ENCODE measurements at places on chromosomes 2 and 18.

GRCh38 chr2:68487773-68488355 lies 20.5 kb downstream of the APLF start:
- no peak overlapping the region for H3K27ac ChIP-seq
- no peak for DNase-seq
- H3K27me3 ChIP-seq, result no peaks in the 10 kb centered on the region
- no peak overlapping the region for H3K4me3 ChIP-seq
- H3K36me3 ChIP-seq, result no peaks in the 10 kb centered on the region

DNA sequence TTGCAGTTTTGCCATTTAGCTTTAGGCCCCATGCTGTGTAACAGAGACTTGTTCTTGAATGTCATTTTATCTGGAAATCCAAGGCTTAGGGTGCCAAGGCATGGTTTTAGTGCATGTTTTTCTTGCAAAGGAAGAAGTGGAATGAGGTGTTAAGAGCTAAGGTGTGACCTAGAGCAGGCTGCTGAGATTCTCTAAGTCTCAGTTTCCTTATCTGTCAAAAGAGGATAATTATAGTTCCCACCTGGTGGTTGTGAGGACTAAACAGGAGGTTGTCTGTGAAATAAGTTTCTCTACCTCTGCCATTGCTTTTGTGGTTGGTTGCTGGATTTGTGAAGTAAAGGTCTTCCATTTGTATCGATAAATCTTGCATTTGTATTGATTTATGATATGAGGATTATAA lies 82.0 kb downstream of the TANC1 start:
- H3K4me1 ChIP-seq, result no peaks in the 10 kb centered on the region
- DNase-seq, result no peak

GRCh38 chr2:220891405-220891804 lies 680.7 kb downstream of the EPHA4 start:
- no peak overlapping the region for H3K27ac ChIP-seq
- H3K36me3 ChIP-seq, result no peaks in the 10 kb centered on the region
- no peak for DNase-seq
- no peaks in the 10 kb centered on the region for H3K27me3 ChIP-seq

- H3K27ac ChIP-seq, result no peak overlapping the region
- peaks cover 52% of the 10 kb centered on the region for H3K4me1 ChIP-seq
- no peak for DNase-seq
- peaks cover 22% of the 10 kb centered on the region for H3K27me3 ChIP-seq
- no peaks in the 10 kb centered on the region for H3K36me3 ChIP-seq
- peak overlapping the region; percentile 44 for H3K4me3 ChIP-seq
Measured at GRCh38 chr2:217941886-217942728, 60.7 kb downstream of the TNS1 start.

DNA sequence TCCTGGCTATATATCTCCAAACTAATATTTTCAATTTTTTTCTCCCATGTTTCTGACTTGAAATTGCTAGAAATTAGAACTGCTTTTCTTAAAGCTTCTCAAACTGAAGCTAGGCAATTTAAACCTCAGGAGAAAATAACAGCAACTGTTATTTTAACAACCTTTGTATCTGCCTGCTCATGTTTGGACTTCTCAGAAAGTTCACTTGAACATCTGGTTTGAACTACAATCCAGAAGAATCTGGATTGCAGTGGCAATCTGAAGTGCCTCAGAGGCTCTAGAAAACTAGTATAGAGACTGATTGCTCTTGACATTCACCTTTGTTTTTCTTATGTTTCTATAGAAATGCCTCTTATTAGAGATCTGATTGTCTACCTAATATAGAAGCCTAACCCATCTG lies 64.1 kb downstream of the STAT4 start:
- H3K27me3 ChIP-seq, result no peaks in the 10 kb centered on the region
- H3K4me1 ChIP-seq, result peaks cover 20% of the 10 kb centered on the region
- no peak overlapping the region for H3K4me3 ChIP-seq
- H3K36me3 ChIP-seq, result peaks cover 58% of the 10 kb centered on the region

DNA sequence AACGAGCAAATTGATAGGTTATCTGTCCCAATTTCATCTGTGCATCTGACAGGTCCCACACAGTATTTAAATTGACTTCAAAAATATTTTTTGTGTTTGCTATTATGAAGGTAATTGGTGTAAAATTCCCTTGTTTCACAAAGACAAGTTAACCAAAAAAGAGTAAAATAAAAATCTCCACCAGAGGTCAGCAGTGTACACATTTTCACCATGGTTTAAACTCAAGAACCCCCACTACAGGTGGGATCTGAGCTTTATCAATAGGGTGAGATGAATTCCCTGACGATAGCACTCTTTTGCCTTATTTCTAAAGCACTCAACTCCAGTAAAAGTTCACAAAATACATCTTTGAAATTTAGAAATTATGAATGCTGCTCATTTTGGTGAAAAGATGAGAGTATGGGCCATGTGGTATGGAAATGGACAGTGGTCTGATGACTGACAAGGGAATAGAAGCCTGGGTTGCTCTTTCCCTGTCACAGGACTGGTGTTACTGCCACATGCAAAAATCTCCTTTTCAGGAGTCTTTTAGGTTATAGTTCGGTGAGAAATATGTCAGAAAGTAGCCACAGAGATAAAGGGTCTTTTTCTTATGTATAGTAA lies 68.0 kb downstream of the SERPINB8 start:
- peaks cover 3% of the 10 kb centered on the region for H3K27me3 ChIP-seq
- no peak overlapping the region for H3K27ac ChIP-seq
- no peaks in the 10 kb centered on the region for H3K4me1 ChIP-seq
- no peak for DNase-seq
- no peak overlapping the region for H3K4me3 ChIP-seq
- no peaks in the 10 kb centered on the region for H3K36me3 ChIP-seq

DNA sequence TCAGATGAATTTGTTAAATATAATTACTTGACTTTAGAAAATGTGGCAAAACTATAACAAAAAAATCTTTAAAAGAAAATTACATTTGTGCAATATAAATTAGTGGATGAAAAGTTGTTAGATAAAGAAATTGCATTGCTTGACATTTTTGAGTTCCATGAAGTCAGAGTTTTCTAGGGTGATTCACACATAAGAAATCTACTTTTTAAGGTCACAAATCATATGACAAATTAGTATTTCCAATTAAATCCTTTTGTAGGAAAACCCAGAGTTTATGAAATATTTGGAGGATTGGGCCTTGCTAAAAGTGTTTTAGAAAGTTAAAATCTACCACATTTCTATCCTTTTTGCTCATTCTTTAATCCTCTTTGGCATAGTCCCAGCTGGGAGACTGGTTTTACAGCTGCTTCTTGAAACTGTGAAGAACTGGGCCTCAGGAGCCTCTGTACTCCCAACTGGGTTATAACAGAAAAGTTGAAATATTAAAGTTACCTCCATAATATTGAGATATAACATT lies 289.2 kb downstream of the LRRTM4 start:
- DNase-seq, result no peak
- no peak overlapping the region for H3K27ac ChIP-seq
- no peaks in the 10 kb centered on the region for H3K36me3 ChIP-seq
- H3K4me1 ChIP-seq, result no peaks in the 10 kb centered on the region
- no peaks in the 10 kb centered on the region for H3K27me3 ChIP-seq

DNA sequence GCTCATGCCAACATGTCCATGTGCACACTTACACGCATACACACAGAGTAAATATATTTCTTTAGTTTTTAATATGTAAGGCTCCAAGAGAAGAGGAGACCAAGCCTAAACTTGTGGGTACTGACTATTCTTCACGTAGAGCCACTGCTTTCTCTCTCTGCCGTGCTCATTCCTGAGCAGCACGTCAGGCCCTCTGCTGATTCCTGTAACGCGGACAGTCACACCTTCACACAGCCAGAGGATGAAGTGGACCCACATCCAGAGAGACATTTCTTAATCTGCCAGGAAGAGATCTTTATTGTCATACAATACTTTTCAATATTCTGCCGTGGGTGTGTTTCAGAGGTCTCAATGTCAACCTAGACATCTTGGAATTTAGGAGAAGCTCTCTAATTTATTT lies 560.7 kb downstream of the STK39 start:
- H3K4me1 ChIP-seq, result no peaks in the 10 kb centered on the region
- H3K4me3 ChIP-seq, result no peak overlapping the region
- no peak overlapping the region for H3K27ac ChIP-seq

GRCh38 chr18:80149667-80150066 lies 40.6 kb downstream of the ADNP2 start:
- no peaks in the 10 kb centered on the region for H3K27me3 ChIP-seq
- H3K27ac ChIP-seq, result no peak overlapping the region
- H3K4me1 ChIP-seq, result peaks cover 9% of the 10 kb centered on the region
- DNase-seq, result no peak
- peaks cover under 1% of the 10 kb centered on the region for H3K36me3 ChIP-seq
- H3K4me3 ChIP-seq, result no peak overlapping the region

GRCh38 chr18:62586151-62586774 lies 63.4 kb downstream of the ZCCHC2 start:
- peaks cover 45% of the 10 kb centered on the region for H3K4me1 ChIP-seq
- peak overlapping the region; percentile 17 for H3K4me3 ChIP-seq
- H3K27me3 ChIP-seq, result no peaks in the 10 kb centered on the region
- peaks cover 35% of the 10 kb centered on the region for H3K36me3 ChIP-seq
- DNase-seq, result peak; percentile 57
- H3K27ac ChIP-seq, result peak overlapping the region; percentile 91

DNA sequence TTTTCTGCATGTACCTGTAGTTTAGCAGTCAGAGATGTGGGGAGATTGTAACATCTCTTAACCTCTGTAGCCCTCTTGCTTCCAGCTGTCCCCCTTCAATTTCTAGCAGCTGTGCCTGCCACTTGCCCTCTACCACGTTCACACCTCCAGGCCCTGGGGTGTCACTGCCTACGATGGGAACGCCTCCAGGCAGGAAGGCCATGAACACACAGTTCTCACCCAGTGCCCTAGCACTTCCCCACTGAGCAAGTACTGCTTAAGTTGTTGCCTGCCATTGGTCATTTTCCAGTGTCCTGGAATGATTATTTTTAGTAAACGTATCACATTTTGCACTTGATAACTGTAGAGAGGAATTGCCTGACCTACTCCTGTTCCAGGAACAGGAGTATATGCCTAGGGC lies 77.1 kb upstream of the B3GNT7 start:
- H3K36me3 ChIP-seq, result no peaks in the 10 kb centered on the region
- peaks cover 20% of the 10 kb centered on the region for H3K27me3 ChIP-seq
- H3K4me1 ChIP-seq, result peaks cover 6% of the 10 kb centered on the region
- no peak overlapping the region for H3K4me3 ChIP-seq

DNA sequence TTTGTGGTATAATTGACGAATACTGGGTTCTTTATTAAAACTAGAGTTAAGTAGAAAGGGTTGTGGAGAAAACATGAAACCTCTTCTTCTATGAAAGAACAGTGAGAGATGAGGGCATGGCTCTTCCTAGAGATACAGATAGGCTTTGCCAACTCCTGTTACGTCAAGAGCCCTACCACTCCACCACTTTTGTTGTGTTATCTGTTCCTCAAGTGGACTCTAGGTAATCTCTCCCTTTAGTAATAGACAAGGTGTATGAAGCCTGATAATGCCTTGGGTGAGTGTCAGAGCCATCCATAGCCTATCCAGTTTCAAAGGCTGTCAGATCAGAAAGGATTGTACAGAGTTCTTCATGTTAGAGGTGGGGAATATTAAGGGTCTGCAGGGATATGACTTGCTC lies 176.4 kb downstream of the SETBP1 start:
- DNase-seq, result no peak
- no peaks in the 10 kb centered on the region for H3K36me3 ChIP-seq
- H3K4me3 ChIP-seq, result no peak overlapping the region
- peaks cover 14% of the 10 kb centered on the region for H3K27me3 ChIP-seq

- H3K36me3 ChIP-seq, result no peaks in the 10 kb centered on the region
- H3K4me1 ChIP-seq, result no peaks in the 10 kb centered on the region
- H3K4me3 ChIP-seq, result no peak overlapping the region
- H3K27me3 ChIP-seq, result peaks cover 25% of the 10 kb centered on the region
- H3K27ac ChIP-seq, result no peak overlapping the region
Measured at GRCh38 chr18:80192653-80193385, 54.5 kb downstream of the PARD6G start.

- H3K4me3 ChIP-seq, result no peak overlapping the region
- no peak for DNase-seq
- H3K27ac ChIP-seq, result no peak overlapping the region
- H3K27me3 ChIP-seq, result no peaks in the 10 kb centered on the region
- no peaks in the 10 kb centered on the region for H3K36me3 ChIP-seq
- no peaks in the 10 kb centered on the region for H3K4me1 ChIP-seq
Measured at GRCh38 chr2:6109831-6110230, 417.6 kb downstream of the SOX11 start.

GRCh38 chr2:12717191-12718014 lies 667 bp downstream of the TRIB2 start:
- H3K36me3 ChIP-seq, result peaks cover 47% of the 10 kb centered on the region
- peaks cover 53% of the 10 kb centered on the region for H3K4me1 ChIP-seq
- H3K27ac ChIP-seq, result peak overlapping the region; percentile 94
- H3K27me3 ChIP-seq, result peaks cover 12% of the 10 kb centered on the region

GRCh38 chr2:168430431-168430830 lies 25.6 kb upstream of the CERS6 start:
- no peaks in the 10 kb centered on the region for H3K27me3 ChIP-seq
- H3K27ac ChIP-seq, result no peak overlapping the region
- peaks cover 16% of the 10 kb centered on the region for H3K36me3 ChIP-seq
- no peak overlapping the region for H3K4me3 ChIP-seq
- H3K4me1 ChIP-seq, result peaks cover 54% of the 10 kb centered on the region
- DNase-seq, result no peak

GRCh38 chr2:179050755-179051154 lies 818 bp upstream of the CCDC141 start:
- DNase-seq, result no peak
- H3K27me3 ChIP-seq, result no peaks in the 10 kb centered on the region
- H3K4me3 ChIP-seq, result peak overlapping the region; percentile 29
- H3K4me1 ChIP-seq, result peaks cover 50% of the 10 kb centered on the region
- H3K27ac ChIP-seq, result peak overlapping the region; percentile 58

DNA sequence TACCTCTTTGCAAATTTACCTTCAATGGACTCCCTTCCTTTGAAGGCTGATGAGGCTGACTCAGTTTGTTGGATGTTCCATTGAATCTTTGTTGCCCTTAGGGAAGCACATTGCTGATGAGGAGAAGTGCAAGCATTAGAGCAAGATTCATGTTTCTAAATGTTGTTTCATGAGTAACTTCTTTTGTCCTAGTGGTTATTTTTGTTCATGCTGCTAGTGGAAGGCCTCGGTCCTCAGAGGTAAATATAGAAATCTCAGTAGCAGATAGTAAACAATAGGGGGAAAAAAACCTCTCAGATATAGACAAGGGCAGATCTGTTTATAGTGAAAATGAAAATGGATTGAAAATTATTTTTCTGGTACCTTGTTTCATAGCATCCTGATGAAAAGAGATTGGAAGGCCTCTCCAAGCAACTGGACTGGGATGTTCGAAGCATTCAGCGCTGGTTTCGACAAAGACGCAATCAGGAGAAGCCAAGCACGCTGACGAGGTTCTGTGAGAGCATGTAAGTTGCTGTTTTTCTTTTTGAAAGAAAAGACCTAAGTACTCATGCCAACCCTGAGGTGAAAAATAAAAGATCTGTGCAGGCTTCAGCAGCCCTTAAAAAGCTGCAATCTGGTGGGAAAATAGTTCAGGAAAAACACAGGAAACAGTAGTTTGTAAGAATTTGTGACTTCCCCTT lies 104.9 kb downstream of the CERS6 start:
- no peaks in the 10 kb centered on the region for H3K27me3 ChIP-seq
- no peak for DNase-seq
- no peak overlapping the region for H3K4me3 ChIP-seq
- H3K27ac ChIP-seq, result no peak overlapping the region

- DNase-seq, result no peak
- no peak overlapping the region for H3K27ac ChIP-seq
- no peak overlapping the region for H3K4me3 ChIP-seq
- H3K27me3 ChIP-seq, result peaks cover 27% of the 10 kb centered on the region
- H3K36me3 ChIP-seq, result no peaks in the 10 kb centered on the region
Measured at GRCh38 chr18:74337155-74337911, 21.7 kb downstream of the C18orf63 start.
